ENCODE measurements at places on chromosomes 5 and 9.

DNA sequence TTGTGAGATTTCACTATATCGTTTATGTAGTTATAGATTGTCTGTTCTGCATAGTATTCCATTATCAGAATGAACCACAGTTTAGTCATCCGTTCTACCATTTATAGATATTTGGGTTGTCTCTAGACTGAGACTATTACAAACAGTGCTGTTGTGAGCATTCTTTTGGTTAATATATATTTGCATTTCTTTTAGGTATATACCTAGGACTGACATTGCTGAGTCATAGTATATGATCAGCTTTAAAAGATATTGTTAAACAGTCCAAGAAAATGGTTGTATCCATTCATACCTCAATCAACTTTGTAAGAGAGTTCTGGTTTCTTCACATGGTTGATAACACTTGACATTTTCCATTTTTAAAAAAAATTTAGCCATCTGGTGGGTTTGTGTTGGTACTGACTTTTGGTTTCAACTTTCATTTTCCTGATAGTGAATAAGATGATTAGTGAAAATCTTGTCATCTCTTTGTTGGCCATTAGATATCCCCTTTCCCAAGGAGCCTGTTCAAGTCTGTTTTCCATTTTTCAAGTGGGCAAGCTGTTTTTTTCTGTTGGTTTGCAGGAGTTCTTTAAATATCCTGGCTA lies 22.9 kb upstream of the ADAM19 start:
- DNase-seq = no peak

- no peak for DNase-seq
These were observed 33.4 kb downstream of the CEMIP2 start for GRCh38 chr9:71734950-71735349.

- no peak for DNase-seq
These were observed 257.1 kb downstream of the AOPEP start for GRCh38 chr9:94983552-94983951.

GRCh38 chr9:34992376-34992951 lies 2.9 kb downstream of the DNAJB5 start:
- no peak for DNase-seq

DNA sequence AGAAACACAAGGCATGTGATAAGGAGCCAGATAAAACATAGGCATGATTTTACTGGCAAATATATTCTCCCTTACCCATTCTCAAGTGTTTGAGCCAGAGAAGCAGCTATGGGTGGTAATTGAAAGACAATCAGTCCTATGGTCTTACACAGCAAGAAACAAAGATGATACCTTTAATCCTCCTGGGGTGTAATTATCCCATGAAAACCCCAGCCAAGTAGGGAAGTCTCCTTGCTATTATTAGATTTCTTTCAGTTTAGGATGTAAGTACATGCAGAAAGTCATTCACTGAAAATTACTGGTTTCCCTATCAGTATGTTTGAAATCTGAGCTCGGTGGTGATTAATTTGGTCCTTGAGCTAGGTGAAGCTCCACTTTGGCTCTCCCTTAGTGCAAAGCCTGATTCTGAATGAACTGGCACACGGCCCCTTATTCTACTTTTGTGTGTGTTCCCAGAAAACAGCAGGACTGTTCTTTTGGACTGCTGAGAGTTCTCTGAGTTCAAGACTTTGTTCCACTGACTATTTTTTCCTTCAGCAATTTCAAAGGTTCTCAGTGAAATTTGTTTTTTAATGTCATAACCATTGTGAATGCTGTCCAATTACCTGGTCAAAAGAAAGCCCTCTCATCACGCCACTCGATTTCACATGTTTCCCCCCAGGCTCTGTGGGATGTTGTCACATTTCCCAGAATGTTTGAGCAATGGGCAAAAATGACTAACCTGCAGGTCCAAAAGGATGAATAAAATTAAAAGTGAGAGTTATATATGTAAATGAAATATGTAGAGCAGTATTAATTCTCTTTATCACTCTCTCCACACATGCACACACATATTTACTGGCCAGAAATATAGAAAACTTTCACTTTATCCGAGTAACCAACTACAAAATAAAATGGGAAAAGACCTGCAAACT lies 343.0 kb downstream of the RAB3C start:
- DNase-seq = no peak

GRCh38 chr5:117102591-117102990 lies 528.0 kb upstream of the SEMA6A start:
- DNase-seq = no peak

- no peak for DNase-seq
These were observed 231.2 kb downstream of the ARRDC3 start for GRCh38 chr5:91151947-91152346.

GRCh38 chr9:129197978-129198318 lies 19.9 kb upstream of the IER5L start:
- DNase-seq = no peak

Measured in stimulated activated CD8-positive, alpha-beta memory T cell treated with anti-CD3 and anti-CD28 coated beads, Interleukin-12 subunit alpha, Interleukin-12 subunit beta, amount 100 ng/mL, for 1 hour (primary cell).